ENCODE measurements at places on chromosomes 7 and 10. TPM values are rescaled to one million over a fixed set of nuclear protein-coding genes. Genes with fewer than 3 reads are reported as not detected.

DNA sequence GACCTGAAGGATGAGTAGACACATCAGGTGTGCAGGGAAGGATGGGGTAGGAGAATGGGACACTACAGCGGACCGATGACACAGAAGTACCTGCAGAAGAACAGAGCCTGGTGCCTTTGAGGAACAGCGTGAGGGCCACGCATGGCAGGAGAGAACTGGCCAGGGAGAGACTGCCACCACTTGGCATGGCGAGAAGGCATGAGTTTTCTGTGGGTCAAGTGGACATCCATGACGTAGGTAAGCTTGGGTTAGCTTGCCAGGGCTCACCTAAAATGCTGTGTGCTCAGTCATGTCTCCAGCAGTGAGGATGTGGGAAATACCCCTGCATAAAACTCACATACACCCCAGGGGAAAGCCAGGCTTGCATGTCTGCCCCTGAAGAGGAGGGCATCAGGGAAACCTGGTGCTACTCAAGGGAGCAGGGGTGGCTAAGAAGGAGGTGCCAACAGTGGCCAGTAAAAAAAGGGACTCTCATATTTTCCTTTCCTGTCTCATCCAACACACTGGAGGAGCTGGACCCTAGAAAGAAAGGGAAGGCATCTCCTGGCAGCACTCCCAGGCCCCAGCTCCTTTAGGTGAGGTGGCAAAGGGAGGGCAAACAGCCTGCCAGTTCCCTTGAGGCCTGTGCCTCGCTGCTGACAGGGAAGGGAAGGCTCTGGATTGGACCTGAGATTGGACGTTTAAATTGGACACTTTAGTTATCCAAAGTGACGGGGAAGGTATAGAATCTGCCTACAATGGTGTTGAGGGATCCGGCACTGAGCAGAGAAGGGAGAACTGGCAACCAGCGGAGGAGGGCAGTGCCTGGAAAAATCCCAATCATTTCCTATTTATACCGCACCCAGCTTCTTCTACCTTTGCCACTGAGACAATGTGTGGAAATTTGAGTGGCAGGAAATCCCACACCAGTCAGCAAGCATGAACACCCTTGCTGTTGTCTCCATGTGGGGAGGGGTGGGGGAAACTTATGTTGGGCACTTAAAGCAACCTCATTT is 255.7 kb downstream of the GLI3 start:
- no peaks in the 10 kb centered on the region for H3K4me1 ChIP-seq
- no peaks in the 10 kb centered on the region for H3K36me3 ChIP-seq
- H3K27me3 ChIP-seq, result no peaks in the 10 kb centered on the region
- no peak overlapping the region for H3K27ac ChIP-seq

DNA sequence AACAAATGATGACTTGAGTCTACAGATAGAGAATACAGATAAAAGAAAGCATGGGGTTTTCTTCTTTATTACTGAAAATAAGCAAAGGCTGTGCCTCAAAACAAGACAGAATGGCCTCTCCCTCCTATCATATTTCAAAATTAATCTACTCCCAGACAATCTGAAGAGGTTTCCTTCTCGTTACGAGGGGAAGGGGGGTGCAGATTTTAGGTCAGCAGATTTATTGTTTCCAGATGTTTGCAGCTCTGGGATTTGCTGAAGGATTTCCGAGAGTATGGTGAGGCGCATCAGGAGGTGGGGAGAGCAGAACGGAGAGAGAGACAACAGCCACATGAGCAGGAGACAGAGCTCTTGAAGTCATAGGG is 89.8 kb downstream of the KIAA1549 start:
- H3K4me1 ChIP-seq, result no peaks in the 10 kb centered on the region
- no peak overlapping the region for H3K4me3 ChIP-seq
- no peaks in the 10 kb centered on the region for H3K36me3 ChIP-seq
- peaks cover 7% of the 10 kb centered on the region for H3K27me3 ChIP-seq

The BRAF gene
- polyA plus RNA-seq, result 7.7 TPM

GRCh38 chr7:71925663-71926062 is 486.5 kb downstream of the CALN1 start:
- H3K4me3 ChIP-seq, result no peak overlapping the region
- H3K27me3 ChIP-seq, result no peaks in the 10 kb centered on the region
- H3K36me3 ChIP-seq, result no peaks in the 10 kb centered on the region
- no peak for DNase-seq
- no peak overlapping the region for H3K27ac ChIP-seq

GRCh38 chr10:24871011-24871935 is 81.1 kb downstream of the PRTFDC1 start:
- no peaks in the 10 kb centered on the region for H3K4me1 ChIP-seq
- H3K4me3 ChIP-seq, result no peak overlapping the region
- H3K36me3 ChIP-seq, result no peaks in the 10 kb centered on the region
- no peaks in the 10 kb centered on the region for H3K27me3 ChIP-seq
- no peak for DNase-seq
- H3K27ac ChIP-seq, result no peak overlapping the region

DNA sequence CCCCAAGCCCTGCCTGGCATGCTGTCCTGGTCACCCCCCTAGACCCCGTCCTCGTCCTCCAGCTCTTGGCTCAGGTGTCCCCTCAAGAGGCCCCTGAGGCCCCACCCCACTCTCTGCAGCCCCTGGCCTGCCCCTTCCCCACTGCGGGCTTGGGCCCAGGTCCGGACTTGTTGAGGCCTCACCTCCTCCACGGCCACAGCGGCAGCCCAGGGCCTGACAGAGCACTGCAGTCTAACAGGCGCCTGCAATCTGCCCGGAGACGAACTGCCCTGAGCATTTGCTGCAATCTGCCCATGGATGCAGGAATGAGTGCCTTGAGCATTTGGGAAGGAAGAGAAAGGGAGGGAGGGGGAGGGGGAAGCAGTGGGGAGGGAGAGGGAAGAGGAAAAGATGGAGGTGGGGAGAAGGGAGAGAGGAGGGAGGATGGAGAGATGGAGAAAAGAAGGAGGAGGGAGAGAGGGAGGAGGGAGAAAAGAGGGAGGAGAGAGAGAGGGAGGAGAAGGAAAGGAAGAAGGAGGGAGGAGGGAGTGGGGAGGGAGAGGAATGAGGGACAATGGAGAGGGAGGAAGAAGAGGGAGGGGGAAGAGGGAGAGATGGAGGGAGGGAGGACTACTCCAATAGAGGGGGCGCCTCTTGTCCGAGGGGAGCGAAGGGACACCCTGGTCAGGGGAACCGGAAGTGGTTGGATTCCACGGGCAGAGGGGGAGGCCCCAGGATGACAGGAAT is 73.9 kb downstream of the PDGFA start:
- H3K36me3 ChIP-seq, result no peaks in the 10 kb centered on the region
- H3K27ac ChIP-seq, result no peak overlapping the region
- no peaks in the 10 kb centered on the region for H3K27me3 ChIP-seq

GRCh38 chr10:98367604-98368451 is 47.2 kb downstream of the PYROXD2 start:
- DNase-seq, result no peak
- H3K4me1 ChIP-seq, result no peaks in the 10 kb centered on the region
- no peaks in the 10 kb centered on the region for H3K27me3 ChIP-seq

The PLEKHS1 gene
- not detected for polyA plus RNA-seq

- no peaks in the 10 kb centered on the region for H3K36me3 ChIP-seq
- H3K27ac ChIP-seq, result no peak overlapping the region
- no peaks in the 10 kb centered on the region for H3K4me1 ChIP-seq
These were observed 10.2 kb downstream of the TCF7L2 start for GRCh38 chr10:112960151-112960681.

DNA sequence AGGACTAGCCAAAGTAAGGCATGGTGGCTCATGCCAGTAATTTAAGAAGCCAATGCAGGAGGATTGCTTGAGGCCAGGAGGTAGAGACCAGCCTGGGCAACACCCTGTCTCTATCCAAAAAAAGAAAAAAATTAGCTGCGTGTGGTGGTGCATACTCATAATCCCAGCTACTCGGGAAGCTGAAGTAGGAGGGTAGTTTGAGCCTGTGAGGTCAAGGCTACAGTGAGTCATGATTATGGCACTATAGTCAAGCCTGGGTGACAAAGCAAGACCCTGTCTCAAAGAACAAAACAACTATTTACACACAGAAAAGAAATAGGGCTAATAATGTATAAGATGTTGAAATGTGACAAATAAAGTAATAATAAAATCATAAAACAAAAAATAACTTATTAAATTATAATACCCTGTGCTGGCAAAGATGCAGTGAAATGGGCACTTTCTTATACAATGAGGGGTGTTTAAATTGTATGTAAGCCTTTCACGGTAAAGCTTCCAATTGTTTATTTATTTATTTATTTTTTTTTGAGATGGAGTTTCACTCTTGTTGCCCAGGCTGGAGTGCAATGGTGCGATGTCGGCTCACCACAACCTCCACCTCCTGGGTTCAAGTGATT is 175.2 kb downstream of the TPST1 start:
- no peaks in the 10 kb centered on the region for H3K4me1 ChIP-seq
- DNase-seq, result no peak
- H3K27ac ChIP-seq, result no peak overlapping the region
- H3K4me3 ChIP-seq, result no peak overlapping the region

DNA sequence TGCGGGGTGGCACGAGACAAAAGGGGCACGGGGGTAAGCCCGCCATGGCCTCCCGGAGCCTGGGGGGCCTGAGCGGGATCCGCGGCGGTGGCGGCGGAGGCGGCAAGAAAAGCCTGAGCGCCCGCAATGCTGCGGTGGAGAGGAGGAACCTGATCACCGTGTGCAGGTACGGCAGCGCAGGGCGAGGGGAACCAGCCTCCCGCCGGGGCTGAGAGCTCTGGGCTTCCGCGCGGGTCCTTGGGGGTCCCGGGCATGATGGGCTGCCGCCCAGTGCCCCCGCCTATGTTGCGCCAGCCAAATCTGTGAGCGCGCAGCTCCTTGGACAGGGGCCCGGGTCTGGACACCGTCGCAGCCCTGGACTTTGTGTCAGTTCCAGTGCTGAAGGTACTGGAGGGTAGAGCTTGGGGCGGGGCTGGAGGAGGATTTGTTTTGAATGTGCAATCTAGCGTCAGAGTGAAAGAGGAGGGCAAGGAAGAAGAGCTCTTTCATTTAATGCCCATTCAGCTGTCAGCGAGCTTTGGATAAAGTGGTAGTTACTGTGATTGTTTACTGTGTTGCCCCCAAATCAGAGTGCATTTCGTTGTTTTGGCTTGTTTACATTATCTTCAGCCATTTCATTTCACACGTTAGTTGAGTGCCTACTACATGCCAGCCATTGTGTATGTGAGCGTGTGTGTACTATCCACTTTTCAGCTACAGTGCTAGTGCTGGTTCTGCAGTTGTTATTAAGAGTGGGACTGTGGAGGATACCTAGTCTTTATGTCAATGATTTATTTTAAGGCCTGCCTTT is 777 bp downstream of the RUNDC3B start:
- H3K27me3 ChIP-seq, result peaks cover 11% of the 10 kb centered on the region
- H3K27ac ChIP-seq, result no peak overlapping the region
- H3K4me1 ChIP-seq, result peaks cover 20% of the 10 kb centered on the region

DNA sequence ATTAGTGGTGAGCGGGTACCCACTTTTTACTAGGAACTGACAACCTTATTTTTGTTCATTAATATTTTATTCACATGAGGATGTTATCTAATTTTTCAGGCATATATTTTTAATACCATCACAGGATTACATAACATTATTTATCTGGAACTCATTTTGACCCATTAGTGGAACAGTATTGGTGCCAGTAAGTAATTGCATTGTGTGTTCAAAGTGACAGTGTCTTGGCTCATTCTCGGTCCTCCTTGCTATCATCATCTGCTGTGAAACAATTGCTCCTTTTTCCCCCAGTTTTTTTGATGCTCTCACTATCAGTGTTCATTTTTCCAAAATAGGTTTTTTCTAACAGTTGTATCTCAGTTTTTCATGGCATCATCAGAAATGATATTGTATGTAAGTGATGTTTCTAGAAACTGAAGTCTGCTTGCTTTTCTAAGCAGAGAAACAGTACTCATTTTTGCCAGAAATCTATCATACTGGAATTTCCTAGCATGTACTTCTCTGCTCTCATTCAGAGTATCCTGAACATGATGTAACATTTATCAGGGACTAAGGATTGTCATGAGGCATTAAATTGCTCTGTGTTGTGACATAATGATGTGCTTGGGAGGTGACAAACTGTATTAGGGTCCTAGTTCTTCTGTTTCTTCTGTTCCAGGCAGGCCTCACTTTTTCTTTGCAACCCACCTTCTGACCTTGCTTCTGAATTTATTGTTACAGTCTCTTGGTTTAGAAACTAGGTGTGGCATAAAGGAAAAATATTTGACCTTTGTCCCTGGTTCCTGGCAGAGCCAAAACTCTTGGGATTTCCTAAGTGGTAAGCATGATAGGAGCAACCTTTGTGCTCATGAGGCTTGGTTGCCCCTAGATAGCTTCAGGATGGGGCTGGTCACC is 4.2 kb downstream of the NUB1 start:
- H3K4me1 ChIP-seq, result peaks cover 28% of the 10 kb centered on the region
- no peaks in the 10 kb centered on the region for H3K27me3 ChIP-seq
- H3K27ac ChIP-seq, result no peak overlapping the region
- peaks cover 33% of the 10 kb centered on the region for H3K36me3 ChIP-seq

DNA sequence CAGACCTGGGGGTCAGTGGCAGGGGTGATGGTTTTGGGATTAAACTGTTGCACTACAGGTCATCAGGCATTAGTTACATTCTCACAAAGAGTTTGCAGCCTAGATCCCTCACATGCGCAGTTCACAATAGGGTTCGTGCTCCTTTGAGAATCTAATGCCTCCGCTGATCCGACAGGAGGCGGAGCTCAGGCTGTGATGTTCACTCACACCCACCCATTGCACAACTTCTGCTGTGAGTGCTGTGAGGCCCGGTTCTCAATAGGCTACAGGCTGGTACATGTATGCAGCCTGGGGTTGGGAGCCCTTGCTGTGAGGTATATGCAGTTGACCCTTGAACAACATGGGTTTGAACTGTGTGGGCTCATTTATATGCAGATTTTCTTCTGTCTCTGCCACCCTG is 416.4 kb downstream of the GFRA1 start:
- DNase-seq, result no peak
- no peaks in the 10 kb centered on the region for H3K36me3 ChIP-seq
- no peak overlapping the region for H3K4me3 ChIP-seq
- H3K27me3 ChIP-seq, result no peaks in the 10 kb centered on the region
- H3K4me1 ChIP-seq, result no peaks in the 10 kb centered on the region

The TMEM270 gene
- 0.34 TPM for polyA plus RNA-seq

The STEAP1B gene
- polyA plus RNA-seq, result not detected

GRCh38 chr10:30215623-30216022 is 133.5 kb downstream of the MTPAP start:
- H3K4me3 ChIP-seq, result no peak overlapping the region
- H3K27ac ChIP-seq, result no peak overlapping the region
- DNase-seq, result no peak
- no peaks in the 10 kb centered on the region for H3K36me3 ChIP-seq
- peaks cover 5% of the 10 kb centered on the region for H3K27me3 ChIP-seq

The MGAM2 gene
- not detected for polyA plus RNA-seq

GRCh38 chr7:30282735-30283134 is 1.7 kb upstream of the ZNRF2 start:
- H3K27ac ChIP-seq, result no peak overlapping the region
- no peaks in the 10 kb centered on the region for H3K27me3 ChIP-seq
- peaks cover 14% of the 10 kb centered on the region for H3K4me1 ChIP-seq
- H3K4me3 ChIP-seq, result no peak overlapping the region
- H3K36me3 ChIP-seq, result no peaks in the 10 kb centered on the region
- DNase-seq, result no peak

The KCP gene
- polyA plus RNA-seq, result not detected

The GPR141 gene
- polyA plus RNA-seq, result not detected

Data from CD4-positive, CD25-positive, alpha-beta regulatory T cell (primary cell).